ENCODE measurements at places on chromosomes 2 and 18.
A peak's percentile ranks its signal among the peaks of the same experiment; 100 is the strongest.

GRCh38 chr2:211251016-211251415 lies 694.6 kb downstream of the CPS1 start:
- no peak for DNase-seq

DNA sequence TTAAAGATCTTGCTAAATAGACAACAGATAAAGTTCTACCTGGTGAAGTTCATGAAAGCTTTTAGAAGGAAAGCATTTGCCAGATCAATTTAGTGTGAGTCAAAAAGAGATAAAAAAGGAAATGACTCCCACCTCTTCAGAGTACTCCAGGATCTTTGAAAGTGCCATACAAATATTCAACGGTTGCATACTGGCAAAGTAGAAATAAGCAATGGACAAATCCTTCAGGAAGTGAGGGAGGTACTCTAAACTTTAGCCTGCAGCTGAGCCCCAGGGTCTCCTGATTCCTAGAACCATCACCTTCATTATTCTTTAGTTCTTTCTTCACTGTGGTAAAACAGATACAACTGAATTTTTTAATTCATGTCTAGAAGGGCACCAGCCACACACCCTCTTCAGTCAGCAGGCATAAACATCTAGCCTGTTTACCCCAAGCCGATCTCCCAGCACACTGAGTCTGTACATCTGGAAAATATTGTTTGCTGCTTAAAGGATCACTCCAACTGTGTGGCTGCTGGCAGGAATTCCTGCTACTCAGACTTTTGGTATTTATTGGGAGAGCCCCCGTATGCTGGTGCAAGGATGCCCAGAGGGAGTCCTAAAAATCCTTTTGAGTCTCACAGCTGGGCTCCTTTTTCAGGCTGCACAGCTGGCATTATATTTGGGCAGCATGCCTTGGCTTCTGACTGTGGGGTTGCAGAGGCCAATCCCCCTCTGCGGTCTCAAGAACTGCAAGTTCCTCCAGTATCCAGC lies 72.3 kb upstream of the SESTD1 start:
- DNase-seq, result no peak

DNA sequence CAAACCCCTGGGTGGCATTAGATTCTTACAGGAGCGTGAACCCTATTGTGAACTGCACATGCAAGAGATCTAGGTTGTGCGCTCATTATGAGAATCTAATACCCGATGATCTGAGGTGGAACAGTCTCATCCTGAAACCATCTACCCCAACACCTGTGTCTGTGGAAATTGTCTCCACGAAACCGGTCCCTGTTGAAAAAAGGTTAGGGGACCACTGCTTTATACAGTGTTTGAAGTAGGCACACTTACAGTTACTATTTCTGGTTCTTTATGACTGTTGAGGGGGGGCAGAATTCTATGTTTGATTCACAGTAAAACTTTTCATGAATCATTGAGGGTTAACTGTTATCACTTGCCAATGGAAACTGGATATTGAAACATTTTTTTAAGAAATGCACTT lies 72.0 kb downstream of the RIF1 start:
- no peak for DNase-seq

DNA sequence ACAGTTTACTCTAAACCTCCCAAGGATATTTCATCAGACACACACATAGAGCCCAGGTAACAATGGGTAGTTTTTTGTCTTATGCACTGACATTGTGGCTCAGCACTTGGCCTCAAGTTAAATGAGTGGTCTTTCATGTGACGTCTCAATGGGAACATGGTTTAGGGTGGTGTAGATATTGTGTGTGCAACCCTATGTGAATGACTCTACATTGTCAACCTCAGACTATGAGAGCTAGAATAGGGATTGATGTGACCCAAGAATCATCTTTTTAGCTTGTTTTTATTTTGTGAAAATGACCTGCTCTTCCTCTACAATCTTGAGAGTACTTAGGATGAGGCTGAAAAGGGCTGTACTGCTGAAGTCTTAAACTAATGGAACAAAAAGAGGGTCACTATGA lies 86.2 kb downstream of the SCN1A start:
- no peak for DNase-seq

GRCh38 chr2:69816923-69817542 lies 12.4 kb upstream of the GMCL1 start:
- peak; percentile 86 for DNase-seq

- no peak for DNase-seq
Observed at GRCh38 chr18:61643884-61644647, 248.7 kb downstream of the RNF152 start.

- DNase-seq, result no peak
Observed at GRCh38 chr2:128279786-128280157, 38.9 kb downstream of the HS6ST1 start.

- no peak for DNase-seq
Observed at GRCh38 chr2:74292751-74293150, 50.5 kb downstream of the SLC4A5 start.

GRCh38 chr2:143734507-143734906 lies 605.3 kb downstream of the ARHGAP15 start:
- DNase-seq, result no peak

- no peak for DNase-seq
Observed at GRCh38 chr2:130852521-130853115, 15.9 kb downstream of the ARHGEF4 start.

- no peak for DNase-seq
Observed at GRCh38 chr18:62336618-62337017, 11.5 kb downstream of the TNFRSF11A start.

DNA sequence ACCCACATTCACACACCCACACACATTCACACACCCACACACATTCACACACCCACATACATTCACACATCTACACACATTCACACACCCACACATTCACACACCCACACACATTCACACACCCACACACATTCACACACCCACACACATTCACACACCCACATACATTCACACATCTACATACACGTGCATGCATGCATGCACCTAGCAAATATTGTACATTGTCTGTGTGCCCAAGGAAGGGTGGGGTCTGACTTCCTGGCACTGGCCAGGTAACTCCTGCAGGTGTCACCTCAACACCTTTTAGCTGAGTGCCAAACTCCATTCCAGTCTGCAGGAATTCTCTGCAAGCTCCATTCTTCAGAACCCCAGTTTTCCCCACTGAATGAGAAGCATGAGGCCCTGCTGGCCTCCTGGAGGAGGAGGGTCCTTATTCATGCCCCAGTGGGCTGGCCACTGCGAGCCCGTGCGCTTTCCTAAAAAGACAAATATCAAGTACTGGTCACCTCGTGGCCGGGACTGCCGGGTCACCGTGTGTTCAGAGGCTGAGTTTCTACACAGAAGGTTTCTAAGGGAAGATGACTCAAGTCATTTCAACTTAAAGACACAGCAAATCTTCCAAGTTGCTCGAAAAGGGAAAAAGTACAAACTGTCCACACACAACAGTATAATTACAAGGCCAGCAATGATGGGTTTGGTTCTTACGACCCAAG lies 131.5 kb downstream of the HDAC4 start:
- peak; percentile 50 for DNase-seq

DNA sequence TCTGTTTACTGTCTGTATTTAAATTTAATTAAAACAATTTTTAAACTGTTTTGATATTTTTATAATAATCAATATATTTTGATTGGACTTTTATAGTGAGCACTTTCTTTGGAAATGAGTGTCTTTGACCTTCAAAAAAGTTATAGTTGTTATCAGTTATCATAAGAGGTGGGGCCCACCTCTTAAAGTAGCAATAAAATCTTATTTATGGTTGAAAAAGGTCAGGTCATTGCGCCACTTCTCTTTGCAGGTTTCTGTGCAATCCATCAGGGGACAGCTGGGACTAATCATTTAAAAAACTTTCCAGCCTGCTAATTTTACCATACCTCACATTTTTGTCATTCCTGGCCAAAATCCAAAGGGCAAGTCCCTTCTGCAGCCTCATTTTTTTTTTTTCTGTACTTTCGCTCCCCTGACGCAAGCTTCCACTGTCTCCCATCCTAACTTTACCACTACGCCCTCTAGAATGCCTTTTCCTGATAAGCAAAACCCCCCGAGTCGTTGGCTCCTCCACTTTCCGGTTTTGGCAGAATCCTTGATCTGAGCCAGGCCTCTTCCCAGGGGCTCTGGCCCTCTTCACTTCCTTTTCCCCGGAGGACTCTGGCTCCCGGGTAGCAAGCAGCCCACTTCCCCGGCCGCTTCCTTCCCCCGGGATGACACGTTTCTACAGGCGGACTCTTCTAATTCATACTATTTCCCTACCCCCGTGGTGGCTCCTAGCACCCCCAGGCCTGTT lies 1.1 kb upstream of the SEH1L start:
- peak; percentile 62 for DNase-seq

DNA sequence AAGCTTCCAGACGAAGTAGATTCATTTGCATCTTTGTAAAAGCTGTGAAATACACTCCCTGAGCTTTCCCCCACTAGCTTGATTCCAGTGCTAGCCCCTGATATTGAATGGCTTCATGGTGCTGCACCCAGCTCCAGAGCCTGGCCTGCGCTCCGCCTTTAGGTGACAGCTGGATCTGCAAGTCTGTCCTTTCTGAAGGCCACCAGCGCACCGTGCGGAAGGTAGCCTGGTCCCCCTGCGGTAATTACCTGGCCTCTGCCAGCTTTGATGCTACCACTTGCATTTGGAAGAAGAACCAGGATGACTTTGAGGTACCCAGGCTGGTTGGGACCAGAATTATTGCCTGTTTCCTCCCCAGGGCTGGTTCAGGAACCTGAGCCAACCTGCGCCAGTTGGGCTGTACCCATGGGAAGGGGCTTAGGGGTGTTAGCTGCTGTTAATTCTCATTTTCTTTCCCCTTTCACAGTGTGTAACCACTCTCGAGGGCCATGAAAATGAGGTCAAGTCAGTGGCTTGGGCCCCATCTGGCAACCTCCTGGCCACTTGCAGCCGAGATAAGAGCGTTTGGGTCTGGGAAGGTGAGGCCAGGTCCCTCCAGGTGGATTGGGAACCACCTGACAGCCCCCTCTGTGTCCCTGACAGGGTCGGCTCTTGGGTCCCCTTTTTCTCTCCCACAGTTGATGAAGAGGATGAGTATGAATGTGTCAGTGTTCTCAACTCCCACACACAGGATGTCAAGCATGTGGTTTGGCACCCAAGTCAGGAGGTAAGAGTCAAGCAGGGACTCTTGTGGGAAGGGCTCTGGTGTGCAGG lies 1.3 kb downstream of the CIAO1 start:
- peak; percentile 34 for DNase-seq

GRCh38 chr2:105765415-105766299 lies 20.9 kb downstream of the NCK2 start:
- DNase-seq, result no peak

DNA sequence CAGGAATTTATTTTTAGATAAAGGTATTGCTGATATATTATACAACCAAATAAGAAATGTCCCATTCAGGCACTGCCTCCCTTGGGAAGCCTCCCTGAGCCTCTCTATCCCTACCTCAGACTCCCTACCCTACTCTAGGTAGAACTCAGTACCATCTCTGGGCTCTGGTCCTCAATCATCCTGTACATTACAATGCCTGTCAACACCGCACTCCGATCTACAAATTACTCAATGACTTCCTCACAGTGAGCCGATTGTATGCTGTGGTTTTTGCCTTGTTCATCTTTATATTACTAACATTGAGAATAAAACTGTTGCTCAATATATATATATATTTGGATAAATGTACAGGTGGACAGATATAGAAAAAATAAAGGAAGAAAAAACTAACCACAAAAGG lies 207.5 kb downstream of the STK39 start:
- DNase-seq, result no peak

DNA sequence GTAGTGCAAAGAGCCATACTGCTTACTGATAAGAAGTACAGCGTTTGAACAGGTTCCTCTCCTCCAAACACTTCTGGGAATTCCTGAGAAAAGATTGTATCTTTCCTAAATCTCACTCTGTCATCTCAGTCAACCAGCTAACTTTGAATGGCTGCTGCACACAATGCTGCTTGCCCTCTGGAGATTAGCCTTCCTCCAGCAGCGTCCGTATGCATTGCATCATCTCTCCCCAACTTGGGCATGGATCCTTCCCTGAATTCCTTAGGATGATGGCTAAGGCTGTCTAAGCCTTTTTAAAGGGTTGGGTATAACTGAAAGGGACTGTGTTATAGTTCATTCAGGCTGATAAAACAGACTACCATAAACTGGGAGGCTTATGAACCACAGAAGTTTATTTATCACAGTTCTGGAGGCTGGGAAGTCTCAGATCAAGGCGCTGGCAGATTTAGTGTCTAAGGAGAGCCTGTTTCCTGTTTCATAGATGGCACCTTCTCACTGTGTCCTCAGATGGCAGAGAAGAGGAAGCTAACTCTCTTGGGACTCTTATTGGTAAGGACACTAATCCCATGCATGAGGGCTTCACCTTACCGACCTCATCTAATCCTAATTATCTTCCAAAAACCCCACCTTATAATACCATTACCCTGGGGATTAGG lies 105.3 kb downstream of the PAX3 start:
- no peak for DNase-seq

GRCh38 chr2:218043701-218044109 lies 25.3 kb upstream of the RUFY4 start:
- no peak for DNase-seq

DNA sequence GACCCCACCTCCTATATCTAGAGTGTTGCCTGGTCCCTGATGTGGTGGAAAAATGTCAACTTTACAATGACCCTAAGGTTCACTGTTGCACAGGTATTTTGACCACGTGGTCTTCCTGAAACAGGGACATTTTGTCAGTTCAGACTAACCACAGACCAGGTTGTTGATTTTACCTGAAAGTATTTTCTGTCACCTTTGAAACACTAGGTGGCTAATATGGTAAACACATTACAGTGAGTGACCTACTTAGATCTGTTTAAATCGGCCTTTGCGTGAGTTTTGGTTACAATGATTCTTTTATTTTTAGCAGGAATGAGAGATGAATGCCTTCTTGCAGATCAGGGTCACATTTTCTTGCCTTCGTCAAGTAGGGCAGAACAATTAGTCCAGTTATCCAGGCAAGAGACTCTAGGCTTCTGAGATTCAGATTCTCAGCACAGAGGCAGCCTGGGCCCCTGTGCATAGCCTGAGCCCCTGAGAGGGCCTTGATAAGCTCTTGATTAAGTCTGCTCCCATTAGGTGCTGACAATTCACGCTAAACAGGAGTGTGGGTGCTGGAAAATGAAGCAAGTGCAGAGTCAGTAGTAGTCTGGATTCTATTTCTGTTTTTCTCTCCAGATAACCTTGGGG lies 226.2 kb downstream of the KCNS3 start:
- no peak for DNase-seq

DNA sequence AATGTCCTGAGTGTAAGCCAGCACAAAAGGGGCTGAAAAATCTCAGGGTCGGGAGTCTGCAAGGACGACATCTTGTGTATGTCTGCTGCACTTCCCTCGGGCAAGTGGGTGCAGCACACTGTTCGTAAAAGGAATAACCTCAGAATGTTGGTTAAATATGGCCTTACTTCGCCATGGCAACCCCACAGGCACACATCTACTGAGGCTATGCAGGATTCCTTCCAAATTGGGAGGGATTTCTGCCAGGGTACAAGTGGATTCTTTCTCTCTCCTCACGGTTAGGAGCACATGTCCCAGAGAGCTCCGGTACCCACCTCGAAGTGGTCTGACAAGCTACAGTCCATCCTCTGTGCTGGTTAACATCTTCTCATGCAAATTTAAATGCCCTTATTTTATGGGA lies 277.7 kb upstream of the PXDN start:
- DNase-seq, result peak; percentile 3

GRCh38 chr2:175892046-175892445 lies 110.0 kb downstream of the LNPK start:
- DNase-seq, result no peak

- peak; percentile 44 for DNase-seq
Observed at GRCh38 chr2:45743531-45744396, 92.3 kb downstream of the PRKCE start.

- peak; percentile 44 for DNase-seq
Observed at GRCh38 chr2:133591164-133591563, 22.9 kb upstream of the NCKAP5 start.

GRCh38 chr18:9608728-9609127 lies 5.6 kb downstream of the PPP4R1 start:
- no peak for DNase-seq
